ENCODE measurements at places on chromosomes 13 and 19.

DNA sequence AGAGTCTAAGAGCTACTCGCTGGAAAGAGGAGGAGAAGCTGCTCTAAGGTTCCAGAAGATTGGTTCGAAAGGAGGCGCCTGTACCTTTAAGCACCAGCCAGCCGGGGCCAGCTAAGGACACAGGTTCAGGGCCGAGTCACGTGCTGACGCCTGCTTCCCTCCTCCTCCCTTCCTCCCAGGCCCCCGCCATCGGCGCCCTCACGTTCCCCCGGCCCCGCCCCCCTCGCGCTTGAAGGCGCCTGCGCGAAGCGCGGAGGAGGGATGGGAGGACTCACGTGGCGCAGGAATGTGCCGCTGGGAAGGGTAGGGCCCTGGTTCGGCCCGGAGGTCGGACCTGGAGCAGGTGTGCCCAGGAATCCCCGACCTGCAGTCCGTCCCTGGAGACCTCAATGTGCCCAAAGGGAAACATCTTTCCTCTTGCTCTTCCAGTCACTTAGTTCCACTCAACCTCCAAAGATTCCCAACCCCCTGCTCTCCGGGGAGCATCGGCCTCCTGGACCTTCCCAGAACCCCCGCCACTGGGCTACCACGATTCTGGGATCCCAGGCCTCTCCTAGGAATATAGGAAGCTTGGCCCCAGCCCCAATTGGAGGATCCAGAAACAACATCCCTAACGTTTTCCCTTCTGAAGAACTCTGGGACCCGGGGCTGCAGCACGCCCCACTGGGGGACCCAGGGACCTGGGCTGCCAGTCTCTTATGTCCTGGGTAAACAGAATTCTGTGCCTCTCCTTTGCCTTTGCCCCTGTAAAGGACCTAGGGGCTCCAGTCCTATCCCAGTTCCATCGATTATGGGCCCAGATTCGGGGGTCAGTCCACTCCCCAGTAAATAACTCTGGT is 2.5 kb downstream of the DBP start:
- DNase-seq, result peak; percentile 96

DNA sequence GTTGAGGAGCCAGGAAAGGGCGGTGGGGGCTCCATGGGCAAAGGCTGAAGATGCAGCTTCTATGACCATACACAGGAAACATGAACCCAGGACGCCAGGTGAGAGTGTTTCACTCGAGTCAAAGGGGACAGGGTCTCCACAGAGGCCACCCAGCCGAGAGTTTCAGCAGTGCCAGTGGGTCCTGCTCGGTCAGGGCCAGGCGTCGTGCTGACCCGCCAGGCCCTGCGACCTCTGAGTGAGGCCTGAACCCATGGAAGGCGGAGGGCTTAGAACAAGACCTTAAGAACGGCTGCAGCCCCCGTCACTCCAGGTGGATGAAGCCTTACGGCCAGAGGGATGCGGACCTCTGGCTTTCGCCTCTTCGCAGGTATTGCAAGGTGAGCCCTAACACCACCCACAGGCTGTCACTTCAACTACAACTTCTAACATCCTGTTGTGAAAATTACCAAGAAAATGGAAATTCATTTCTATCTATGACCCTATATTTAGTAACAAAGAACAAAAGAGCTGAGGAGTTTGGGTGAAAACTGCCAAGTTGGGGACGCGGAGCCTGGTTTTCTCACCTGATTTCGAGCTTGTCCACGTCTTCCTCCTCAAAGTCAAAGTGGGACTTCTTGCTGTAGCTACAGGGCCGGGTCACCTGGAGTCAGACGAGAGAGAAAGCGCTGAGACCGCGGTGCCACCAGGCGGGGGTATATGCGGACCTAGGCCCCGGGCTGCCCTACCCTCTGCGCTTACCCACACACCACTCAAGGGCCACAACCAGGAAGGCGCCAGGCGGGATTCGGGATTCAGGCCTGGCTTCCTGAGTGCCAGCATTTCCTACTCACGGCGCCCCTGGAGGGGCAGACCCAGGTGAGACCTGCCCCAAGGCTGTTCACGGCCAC is 50.1 kb upstream of the C13orf46 start:
- no peak for DNase-seq

DNA sequence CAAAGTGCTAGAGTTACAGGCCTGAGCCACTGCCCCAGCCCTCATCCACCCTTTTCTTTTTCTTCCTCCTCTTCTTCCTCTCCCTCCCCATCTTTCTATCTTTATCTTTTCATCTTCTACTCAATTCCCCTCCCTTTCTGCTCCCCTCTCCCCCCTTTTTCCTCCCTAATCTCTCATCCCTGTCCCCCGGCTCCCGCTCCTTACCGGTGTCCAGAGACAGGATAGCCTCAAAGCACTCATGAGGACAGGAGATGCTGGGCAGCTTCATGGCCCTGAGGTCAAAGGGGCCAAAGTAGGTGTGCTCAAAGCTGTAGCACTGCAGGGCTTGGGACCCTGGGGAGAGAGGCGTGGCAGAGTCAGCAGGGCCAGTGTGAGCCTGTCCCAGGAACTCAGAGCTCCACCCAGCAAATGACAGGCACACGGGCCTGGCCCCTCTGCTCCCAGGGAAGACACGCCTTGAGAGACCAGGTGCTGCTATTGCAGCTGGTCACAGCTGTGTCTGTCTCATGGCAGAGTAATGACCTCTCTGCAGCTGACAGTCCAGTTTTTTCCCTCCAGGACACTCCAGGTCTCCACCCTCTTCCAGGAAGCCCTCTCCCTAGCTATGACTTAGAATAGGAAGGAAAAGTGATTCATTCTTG is 2.6 kb downstream of the LYPD5 start:
- no peak for DNase-seq

GRCh38 chr13:23949200-23949599 is 51.9 kb upstream of the C1QTNF9B start:
- no peak for DNase-seq

DNA sequence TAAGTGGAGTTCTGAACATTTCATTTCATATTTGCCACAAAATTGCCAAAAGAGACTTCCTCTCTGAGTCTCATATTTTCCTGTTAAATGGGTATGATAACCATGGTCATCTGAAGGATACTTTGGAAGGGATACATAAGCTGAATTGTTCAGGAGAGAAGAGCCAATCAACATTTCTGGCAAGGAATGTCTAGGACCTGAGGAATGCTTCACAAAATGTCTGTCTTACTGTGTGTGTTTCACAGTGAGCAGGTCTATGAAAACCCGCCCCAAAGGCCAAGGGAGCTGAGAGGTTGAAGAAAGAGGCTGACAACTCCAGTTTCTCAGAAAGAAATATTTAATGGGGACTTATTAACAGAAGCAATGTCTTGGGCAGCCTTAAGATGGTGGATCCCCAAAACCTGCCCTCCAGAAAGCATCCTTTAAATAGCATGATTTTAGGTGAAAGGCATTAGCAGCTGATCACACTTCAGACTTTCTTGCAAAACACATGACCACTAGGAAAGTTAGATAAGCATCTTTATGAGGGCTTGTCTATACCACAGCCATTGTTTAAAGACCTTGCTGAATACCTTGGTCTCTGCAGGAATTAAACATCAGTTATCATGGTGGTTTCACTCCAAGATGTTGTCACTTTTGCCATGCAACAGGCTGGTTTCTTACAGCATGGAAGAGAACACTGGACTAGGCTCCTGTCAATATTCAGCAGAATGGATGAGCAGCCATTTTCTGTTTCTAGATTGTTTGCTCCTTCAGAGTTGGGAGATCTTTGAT is 78.9 kb downstream of the TNFSF11 start:
- no peak for DNase-seq

GRCh38 chr13:34738254-34738992 is 203.6 kb upstream of the NBEA start:
- DNase-seq, result no peak

DNA sequence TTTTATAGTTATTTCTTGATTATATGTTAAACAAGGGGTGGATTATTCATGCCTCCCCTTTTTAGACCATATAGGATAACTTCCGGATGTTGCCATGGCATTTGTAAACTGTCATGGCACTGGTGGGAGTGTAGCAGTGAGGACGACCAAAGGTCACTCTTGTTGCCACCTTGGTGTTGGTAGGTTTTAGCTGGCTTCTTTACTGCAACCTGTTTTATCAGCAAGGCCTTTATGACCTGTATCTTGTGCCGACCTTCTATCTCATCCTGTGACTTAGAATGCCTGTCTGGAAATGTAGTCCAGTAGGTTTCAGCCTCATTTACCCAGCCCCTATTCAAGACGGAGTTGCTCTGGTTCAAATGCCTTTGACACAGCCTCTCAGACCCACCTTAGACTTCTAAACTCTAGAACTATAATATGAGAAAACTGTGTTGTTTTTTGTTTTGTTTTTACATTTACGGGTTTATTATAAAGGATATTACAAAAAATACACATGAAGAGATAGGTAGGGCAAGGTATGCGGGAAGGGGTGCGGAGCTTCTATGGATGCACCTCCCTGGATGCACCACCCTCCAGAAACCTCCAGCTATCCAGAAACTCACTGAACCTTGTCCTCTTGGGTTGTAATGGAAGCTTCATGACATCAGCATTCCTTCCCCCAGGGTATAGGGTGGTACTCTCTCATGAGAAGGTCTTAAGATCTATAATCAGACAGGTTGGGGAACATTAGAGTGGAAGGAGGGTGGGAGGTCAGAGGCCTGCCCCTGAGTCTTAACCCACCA is 15.8 kb upstream of the SPRYD7 start:
- DNase-seq, result no peak
